ENCODE measurements at places on chromosomes 12 and 14. TPM values are rescaled to one million over a fixed set of nuclear protein-coding genes. Genes with fewer than 3 reads are reported as not detected.

KRT71 gene
- polyA plus RNA-seq: not detected

EIF2S3B gene
- 1.5 TPM for polyA plus RNA-seq

KRT73 gene
- not detected for polyA plus RNA-seq

SERPINA6 gene
- polyA plus RNA-seq: 7.5 TPM

TAS2R7 gene
- not detected for polyA plus RNA-seq

FIGNL2 gene
- 3.4 TPM for polyA plus RNA-seq

TPPP2 gene
- polyA plus RNA-seq: 2.7 TPM

RDH5 gene
- polyA plus RNA-seq: 36.1 TPM

CYP27B1 gene
- polyA plus RNA-seq: 2.0 TPM

SLC16A7 gene
- polyA plus RNA-seq: 6.6 TPM

RD3L gene
- not detected for polyA plus RNA-seq

RNFT2 gene
- polyA plus RNA-seq: 8.6 TPM

PLA2G1B gene
- 0.27 TPM for polyA plus RNA-seq

DENND5B gene
- polyA plus RNA-seq: 35.9 TPM

NGB gene
- not detected for polyA plus RNA-seq

MSI1 gene
- 26.5 TPM for polyA plus RNA-seq

STK38L gene
- polyA plus RNA-seq: 49.0 TPM

MEG3 gene
- 218 TPM for polyA plus RNA-seq

DPF3 gene
- 5.3 TPM for polyA plus RNA-seq

SIX1 gene
- polyA plus RNA-seq: 10.9 TPM

LRRIQ1 gene
- 37.4 TPM for polyA plus RNA-seq

CLEC4A gene
- polyA plus RNA-seq: 3.5 TPM

HHIPL1 gene
- polyA plus RNA-seq: 0.98 TPM

PRKD1 gene
- polyA plus RNA-seq: 34.7 TPM

SOAT2 gene
- 1.6 TPM for polyA plus RNA-seq

INSM2 gene
- not detected for polyA plus RNA-seq

AKAP3 gene
- polyA plus RNA-seq: 2.6 TPM

Data from left kidney (tissue), 8 donors.